Fibroblast of skin of scalp (primary cell): ENCODE measurements at places on chromosomes 2 and 18.

GRCh38 chr2:2701813-2702212, 370.7 kb upstream of the MYT1L start:
- DNase-seq: no peak

DNA sequence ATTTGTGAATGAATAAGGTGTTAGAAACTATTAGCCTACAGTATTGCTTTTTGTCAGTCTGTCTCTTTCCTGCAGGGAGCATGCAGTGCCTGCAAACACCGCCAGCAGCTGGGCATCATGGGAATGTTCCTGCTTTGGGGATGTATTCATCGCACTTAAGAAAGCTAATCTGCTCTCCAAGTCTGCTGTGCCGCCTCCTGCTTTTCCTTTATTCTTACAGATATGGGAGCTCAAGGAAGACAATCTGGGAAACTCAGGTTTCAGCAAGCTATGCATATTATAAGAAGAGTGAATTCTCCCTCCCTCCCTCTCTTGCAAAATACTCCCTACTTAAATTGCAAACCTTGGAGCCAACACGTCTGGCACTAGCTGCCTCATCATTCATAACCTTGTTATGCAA, 479.2 kb upstream of the ACVR2A start:
- no peak for DNase-seq

DNA sequence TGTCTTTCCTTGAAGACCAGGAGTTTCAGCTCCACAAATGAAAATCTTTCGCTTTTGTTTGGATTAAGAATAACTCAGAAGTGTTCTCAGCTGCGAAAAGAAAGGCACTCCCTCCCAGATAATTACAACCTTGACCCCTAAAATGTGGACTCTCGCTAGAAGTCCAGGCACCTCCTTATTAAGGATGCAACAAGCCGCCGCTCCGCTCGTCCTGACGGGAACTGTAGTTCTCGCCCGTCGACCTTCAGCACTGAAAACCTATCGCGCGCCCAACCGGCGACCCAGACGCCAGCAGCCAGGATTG, 559 bp downstream of the IMMT start:
- DNase-seq: no peak

GRCh38 chr2:189798312-189799029, 14.2 kb downstream of the PMS1 start:
- DNase-seq: peak; percentile 67

DNA sequence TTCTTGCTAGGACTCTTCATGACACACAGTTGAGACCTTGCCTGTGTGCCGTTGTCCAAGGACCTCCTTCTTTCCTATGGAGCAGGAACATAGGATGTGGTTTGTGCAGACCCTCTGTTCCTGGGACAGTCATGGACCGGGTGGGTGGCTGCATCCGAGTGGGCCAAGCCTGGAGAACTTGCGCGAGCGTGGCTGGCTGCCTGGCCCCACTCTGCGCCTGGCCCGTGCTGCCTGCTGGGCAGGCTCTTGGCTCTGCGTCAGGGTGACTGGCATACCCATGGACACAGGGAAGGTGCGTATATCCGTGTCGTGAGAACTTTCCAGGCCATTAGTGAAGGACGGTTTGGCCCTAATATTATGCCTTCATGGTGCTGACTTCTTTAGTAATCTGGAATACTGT, 68.2 kb downstream of the DCDC2C start:
- no peak for DNase-seq

DNA sequence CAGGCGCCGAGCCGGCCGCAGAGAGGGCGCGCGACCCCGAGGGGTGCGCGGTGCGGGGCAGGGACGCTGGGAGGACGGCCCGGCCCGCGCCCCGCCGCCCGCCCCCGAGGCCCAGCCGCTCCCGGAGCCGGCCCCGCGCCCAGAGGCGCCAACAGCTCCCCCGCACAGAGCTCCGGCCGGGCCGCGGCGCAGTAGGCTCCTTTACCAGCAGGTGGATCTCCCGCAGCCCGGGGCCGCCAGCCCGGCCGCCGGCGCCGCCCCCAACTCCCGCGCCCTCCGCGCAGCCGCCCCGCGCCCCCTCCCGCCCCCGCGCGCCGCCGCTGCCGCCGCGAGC, 258 bp downstream of the MGAT4A start:
- DNase-seq: peak; percentile 4

DNA sequence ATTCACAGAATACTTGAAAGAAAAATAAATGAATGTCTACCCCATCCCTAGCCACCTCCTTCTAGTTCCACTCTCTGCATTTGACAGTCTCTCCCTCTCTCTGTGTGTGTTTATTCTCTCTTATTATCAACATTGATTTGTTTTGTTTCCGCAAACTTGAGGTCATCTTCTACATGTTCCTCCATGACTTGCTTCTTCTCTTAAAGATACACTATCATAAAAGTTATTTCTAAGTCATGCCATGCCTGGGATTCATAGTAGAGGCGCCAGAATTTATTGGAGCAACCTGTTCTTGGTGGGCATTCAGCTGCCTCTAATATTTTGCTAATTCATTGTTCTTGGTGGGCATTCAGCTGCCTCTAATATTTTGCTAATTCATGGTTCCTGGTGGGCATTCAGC, 58.9 kb upstream of the SMAD7 start:
- DNase-seq: no peak

- no peak for DNase-seq
These were observed 8.3 kb upstream of the PRKAG3 start for GRCh38 chr2:218839888-218840287.

DNA sequence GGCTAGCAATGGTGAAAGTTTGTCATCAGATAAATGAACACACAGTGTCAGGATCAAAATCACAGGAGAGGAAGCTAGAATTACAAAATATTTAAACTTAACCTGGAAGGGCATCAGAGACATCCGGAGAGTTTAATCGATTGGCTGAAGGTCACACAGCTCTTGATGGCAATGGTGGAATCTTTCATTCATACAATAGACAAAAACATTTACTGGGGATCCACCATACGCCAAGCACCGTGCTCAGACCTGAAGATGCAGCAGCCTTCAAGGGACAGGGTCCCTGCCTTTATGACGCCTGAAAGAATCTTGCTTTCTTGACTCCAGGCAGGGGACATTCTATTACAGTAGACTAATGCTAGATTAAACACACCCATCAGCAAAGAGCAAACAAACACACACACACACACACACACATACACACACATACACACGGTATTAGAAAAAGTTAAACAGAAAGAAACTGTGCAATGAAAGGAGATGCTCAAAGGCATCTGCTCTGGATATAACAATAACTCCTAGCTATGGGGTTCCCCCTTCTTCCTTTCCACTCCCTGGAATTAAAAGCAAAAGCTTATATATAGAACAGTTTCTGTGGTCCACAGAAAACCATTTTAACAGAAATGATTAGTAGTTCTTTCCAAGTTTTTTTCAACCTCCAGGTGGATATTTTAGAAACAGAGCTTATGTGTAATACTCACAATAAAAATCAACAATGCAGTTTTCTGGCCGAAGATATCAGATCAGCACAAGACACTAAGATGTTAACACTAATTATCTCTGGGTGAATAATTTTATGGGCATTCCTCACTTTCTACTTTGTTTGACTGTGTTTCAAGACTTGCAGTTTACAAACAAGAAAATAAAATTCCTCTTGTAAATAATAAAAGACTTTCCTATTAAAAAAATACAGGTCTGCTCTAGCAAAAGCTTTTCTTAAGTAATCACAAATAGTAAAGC, 151.7 kb downstream of the ANKRD44 start:
- no peak for DNase-seq

DNA sequence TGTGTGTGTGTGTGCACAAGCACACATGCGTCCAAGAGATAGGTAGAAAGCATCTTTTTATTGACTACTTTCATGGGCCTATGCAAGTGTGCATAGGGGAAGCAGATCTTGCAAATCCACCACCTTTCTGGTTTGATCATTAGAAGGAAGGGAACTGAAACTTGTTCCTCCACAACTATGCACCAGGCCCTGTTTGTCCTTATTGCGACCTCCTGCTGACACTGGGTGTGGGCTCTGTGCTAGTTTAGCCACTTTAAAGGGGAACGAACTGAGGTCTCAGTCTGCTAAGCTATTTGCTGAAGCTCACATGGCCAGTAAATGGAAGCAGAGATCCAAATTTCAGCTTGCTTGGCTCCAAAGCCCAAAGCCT, 32.1 kb upstream of the INSIG2 start:
- DNase-seq: no peak

- no peak for DNase-seq
These were observed 31.7 kb upstream of the EIF2AK3 start for GRCh38 chr2:88658881-88659537.

DNA sequence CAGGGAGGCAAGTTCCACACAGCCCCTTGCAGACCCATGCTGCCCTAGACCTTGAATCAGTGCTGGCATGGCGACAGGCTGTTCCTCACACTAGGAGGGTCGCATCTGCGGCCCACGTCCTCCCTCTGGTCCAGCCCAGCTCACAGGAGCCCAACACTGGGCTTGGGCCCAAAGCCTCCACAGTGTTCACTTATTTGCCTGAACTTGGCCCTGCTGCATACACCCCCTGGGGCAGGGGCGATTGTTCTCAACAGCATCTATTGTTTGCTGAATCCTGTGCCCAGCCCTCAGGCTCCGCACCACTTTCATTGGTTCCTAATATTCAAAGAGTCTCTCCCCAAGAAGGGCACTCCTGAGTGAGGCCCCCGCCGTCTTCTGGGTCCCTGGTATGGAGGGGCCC, 90.7 kb downstream of the ZBTB7C start:
- DNase-seq: no peak

DNA sequence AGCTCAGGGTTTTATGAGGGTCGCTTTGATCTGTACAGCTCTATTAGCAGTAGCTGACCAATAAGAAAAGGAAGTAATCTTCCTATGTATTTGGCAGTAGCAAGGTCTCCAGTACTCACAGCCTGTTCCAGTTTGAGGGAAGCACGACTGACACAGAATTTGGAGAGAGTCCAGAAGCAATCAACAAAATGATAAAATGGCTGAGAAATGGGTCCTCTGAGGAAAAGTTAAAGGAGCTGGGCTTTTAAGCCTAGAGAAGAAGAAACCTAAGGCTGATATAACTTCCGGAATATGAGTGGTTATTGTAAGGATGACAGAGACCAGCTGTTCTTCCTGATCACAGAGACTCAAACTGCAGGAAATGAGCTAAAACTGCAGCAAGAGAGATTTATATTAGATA, 382.8 kb downstream of the GPD2 start:
- DNase-seq: peak; percentile 9

DNA sequence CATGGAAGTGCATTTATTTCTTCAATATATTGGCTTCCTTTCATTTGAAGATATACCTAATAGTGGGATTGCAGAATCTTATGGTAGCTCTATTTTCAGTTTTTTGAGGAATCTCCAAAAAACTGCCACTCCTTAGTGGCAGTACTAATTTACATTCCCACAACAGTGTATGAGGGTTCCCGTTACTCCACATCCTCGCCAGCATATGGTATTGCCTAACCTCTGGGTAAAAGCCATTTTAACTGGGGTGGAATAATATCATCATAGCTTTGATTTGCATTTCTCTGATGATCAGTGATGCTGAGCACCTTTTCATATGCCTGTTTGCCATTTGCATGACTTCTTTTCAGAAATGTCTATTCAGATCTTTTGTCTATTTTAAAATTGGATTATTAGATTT, 471.9 kb upstream of the UBE2E3 start:
- DNase-seq: no peak

DNA sequence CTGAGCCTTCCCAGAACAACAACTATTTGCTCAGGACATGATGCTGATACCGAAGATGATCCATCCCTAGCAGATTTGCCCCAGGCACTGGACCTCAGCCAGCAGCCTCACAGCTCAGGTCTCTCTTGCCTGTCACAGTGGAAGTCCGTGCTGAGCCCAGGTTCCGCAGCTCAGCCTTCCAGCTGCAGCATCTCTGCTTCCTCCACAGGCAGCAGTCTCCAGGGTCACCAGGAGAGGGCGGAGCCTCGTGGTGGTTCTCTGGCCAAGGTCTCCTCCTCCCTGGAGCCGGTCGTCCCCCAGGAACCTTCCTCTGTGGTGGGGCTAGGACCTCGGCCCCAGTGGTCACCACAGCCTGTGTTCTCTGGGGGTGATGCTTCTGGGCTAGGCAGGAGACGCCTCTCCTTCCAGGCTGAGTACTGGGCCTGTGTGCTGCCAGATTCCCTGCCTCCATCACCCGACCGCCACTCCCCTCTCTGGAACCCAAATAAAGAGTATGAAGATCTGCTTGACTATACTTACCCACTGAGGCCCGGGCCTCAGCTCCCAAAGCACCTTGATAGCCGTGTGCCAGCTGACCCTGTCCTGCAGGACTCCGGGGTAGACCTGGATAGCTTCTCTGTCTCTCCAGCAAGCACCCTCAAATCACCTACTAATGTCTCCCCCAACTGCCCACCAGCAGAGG, 15.4 kb downstream of the CEP68 start:
- DNase-seq: no peak

DNA sequence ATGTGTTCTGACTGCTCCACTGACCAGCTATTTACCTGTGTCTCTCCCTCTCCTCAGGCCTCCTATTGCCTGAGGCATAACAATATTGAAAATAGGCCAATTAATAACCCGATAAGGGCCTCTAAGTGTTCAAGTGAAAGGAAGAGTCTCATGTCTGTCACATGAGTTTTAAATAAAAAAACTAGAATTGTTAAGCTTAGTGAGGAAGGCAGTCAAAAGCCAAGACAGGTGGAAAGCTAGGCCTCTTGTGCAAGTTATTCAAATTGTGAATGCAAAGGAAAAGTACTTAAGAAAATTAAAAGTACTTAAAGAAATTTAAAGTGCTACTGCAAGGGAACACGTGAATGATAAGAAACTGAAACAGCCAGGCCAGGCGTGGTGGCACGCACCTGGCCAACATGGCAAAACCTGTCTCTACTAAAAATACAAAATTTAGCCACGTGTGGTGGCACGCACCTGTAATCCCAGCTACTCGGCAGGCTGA, 44.9 kb upstream of the TAF4B start:
- no peak for DNase-seq

GRCh38 chr2:64859312-64860212, 129.6 kb upstream of the SLC1A4 start:
- DNase-seq: peak; percentile 91

- DNase-seq: peak; percentile 79
These were observed 30.7 kb upstream of the PTMA start for GRCh38 chr2:231677632-231678104.

- DNase-seq: no peak
These were observed 199.1 kb downstream of the PRKCE start for GRCh38 chr2:45850558-45850957.
